ENCODE measurements at places on chromosomes 16 and 17.

DNA sequence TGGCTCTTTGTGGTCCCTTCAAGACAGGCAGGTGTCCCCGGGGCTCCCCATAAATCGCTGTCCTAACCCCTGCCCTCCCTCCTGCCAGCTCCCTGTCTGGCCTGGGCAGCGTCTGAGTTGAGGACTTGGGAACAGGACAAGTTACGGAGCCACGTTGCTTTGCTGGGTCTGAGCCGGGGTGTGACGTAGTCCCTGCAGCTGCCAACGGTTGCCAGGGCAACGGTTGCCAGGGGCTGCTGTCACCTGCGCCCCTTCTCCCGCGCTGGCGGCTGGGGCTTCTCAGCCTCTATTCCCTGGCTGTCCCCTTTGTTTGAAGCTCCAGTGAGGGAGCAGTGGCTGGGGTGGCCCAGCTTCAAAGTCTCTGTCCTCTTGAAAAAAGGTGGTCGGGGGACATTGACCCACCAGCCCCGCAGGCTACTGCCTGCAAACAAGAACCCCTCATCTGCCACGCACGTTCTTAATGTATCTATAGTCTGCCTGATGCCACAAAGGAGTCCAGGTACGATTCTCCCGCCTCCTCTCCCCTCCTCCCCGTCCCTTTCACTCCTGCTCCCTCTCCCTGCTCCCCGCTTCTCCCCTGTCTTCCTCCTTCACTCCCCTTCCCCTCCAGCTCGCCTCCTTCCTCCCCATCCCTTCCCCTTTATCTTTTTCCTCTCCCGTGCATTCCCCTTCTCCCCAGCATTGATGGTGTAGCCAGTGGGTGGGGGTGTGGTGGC lies 10.9 kb downstream of the ADGRG1 start:
- DNase-seq, result no peak

DNA sequence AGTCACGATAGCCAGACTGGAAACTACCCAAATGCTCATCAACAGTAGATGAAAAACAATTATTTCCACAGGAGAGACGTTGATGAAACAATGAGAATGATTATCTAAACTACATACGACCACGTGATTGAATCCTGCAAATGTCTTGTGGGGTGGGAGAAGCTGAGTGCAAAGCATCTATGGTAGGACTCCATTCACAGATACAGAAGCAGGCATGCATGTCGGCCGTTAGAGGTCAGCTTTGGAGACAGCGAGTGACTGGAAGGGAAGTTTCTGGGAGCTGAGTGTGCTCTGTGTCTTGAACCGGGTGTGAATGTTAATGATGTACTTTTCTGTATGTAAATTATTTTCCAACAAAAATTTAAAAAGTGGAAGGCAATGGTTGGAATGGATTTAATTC lies 71.5 kb upstream of the DNAJA2 start:
- DNase-seq, result no peak

GRCh38 chr17:41480136-41480535 lies 815 bp downstream of the KRT35 start:
- DNase-seq, result no peak

DNA sequence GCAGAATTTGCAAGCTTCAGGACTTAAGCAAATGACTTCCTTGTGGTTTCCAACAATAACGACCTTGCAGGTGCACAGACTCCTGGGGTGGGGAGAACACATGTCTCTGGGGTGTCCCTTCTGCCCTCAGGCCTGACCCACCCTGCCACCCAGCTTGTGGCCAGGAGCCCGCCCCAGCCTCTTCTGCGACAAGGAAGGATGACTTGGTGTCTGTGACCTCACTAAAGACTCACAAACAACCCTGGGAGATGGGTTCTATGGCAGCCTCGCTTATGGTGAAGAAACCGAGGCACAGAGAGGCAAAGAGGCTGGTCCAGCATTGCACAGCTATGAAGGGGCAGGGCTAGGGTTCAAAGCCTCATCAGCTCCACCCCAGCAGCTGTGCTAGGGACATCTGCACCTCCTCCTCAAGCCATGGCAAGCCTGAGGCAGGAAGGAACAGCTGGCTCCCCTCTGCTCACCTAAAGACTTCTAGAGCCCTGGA lies 2.6 kb downstream of the ATP2A3 start:
- DNase-seq, result no peak

DNA sequence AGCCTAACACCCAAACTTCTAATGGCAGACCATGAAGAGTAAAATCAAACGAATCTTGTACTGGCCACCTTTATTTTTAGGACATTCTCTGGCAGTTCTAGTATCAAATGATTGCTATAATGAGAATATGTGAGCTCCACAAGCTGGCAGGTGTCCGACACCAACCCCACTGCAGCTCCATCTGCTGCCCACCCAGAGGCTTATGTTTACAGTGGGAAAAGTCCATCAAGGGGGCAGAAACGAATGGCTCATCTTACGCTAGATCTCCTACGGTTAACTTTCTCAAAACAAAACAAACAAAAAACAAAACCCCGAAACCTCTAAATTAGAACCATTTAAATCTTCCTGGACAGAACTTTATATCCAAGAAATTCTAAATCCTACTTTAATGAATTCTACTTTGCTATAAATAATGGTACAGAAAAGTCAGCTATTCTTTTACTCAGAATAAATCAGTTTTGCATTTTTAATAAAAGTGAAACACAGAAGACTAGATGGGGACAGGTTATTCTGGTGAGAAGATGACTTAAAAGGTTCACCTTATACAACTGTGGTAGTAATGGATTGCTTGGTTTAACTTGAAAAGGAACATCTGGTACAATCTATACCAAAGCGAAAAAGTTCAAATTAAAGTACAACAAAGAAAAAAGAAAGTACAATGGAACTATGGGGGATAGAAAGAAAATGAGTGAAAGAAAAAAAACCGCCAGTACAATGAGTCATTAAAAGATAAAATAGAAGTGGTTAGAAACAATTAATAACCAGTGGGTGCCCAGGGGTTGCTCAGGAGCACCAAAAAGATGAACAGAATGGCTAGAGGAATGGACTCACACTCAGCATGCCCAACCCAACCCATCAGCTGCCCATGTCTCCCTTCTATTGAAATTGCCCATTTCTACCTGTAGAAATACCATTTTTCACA lies 40.2 kb downstream of the GRB2 start:
- DNase-seq, result no peak

DNA sequence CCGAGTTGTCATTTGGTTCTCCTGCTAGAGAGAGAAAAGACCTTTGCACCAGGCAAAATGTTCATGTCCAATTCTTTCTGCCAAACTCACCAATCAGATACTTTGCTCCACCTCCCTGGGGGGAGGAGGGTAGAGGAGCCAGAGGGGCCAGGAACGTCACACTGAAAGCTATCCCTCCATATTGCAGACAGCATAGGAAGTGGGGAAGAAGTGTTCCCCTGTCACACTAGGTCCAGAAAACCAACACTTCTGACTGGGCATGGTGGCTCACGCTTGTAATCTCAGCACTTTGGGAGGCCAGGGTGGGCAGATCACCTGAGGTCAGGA lies 9.5 kb downstream of the HSD17B2 start:
- no peak for DNase-seq

DNA sequence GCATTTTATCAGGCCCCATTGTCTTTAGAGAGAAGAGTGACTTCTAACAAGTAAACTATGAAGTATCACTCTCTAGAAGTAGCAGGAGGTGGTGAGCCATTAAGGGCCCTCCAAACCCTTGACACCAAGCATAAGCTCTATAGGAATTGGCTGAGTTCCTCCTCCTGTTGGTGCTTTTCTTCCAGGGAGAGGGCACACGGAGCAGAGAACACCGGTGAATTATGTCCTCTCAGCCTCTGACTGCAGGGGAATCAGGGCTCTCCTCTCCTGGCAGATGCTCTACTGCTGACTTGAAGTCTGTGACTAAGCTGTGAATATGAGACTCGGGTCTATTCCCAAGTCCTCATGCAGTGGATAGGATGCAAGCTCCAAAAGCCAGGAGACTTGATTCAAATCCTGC lies 32.3 kb downstream of the CHD9 start:
- no peak for DNase-seq
